ENCODE measurements at places on chromosomes 5 and 9.

DNA sequence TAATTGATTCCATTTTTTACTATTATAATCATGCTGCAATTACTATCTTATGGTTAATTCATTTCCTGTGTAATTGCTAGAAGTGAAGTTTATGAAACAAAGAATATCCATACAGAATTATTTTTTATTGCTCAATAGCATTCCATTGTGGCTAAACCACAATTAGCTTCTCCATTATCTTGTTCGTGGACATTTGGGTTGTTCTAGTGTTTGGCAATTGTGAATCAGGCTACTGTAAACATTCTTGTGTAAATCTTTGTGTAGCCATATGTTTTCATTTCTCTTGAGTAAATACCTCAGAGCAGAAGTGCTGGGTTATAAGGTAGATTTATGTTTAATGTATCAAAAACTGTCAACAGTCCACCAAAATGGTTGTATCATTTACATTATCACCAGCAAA, 341.1 kb downstream of the MAT2B start:
- DNase-seq = no peak

DNA sequence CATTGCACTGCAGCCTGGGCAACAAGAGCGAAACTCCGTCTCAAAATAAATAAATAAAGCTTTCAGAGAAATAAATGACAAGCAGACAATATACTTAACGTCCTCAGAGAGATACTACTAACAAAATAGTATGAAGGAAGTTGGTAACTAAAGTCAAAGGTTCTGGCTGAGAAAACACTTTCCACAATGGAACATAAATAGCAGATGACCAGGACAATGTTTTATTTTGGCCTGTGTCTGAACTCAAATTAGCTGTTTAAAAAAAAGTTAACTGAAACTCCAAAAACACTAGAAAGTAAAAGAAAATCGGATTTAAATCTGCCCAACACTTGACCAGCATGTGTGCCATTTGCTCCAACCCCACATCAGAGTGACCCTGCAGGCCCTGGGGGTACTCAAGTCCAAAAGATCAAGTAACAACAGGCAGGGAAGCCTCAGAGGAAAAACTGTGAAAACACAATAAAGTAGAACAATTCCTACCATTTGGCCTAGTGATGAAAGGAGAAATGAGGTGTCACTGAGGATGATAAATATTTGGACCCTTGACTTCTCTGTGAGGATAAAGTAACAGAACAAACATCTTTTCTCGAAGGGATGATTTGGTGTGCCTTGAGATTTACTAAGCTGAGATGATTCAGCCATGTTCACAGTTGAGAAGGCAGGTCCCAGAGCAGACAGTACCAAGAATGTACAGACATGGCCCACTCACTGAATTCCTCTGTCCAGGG, 47.7 kb downstream of the LHFPL2 start:
- no peak for DNase-seq

GRCh38 chr5:172417983-172418630, 36.2 kb downstream of the SH3PXD2B start:
- peak; percentile 68 for DNase-seq

GRCh38 chr5:67941614-67942401, 273.7 kb upstream of the PIK3R1 start:
- DNase-seq = no peak

DNA sequence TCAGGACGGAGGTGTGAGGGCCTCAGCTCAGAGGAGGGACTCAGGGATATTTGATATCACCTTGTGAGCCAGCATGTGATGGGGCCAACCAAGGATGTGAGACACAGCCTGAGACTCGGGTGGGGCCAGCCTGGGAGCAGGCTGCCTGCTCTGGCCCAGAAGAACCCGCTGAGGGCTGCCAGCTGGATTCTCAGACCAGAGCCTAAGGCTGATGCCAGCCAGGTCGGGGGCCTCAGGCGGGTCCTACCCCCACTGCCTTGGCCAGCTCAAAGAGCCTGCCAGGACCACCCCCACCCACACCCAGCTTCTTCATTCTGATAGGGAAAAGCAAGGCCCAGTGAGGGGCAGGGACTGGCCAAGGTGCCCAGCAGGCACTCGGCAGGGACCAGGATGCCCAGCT, 20.3 kb upstream of the DUSP1 start:
- DNase-seq = no peak

GRCh38 chr5:73424556-73424977, 24.0 kb downstream of the FOXD1 start:
- DNase-seq = no peak

DNA sequence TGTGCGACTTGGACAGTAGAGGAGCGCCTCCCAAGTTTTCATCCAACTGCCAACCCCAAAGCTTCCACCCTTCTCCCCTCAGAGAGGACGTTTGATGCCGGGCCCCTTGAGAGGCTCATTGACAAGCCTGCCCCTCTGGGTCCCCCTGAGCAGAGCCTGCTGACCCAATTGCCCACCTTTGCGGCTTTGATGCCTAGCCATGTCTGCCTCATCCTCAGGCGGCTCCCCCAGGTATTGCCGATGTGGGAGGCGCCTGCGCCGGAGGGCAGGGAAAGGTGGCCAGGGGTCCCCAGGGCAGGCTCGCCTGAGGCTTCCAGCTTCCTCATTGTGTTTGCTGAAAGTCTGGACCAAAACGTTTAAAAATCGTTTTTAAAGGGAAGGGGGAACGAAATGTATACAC, 1.4 kb downstream of the ODF2 start:
- no peak for DNase-seq

DNA sequence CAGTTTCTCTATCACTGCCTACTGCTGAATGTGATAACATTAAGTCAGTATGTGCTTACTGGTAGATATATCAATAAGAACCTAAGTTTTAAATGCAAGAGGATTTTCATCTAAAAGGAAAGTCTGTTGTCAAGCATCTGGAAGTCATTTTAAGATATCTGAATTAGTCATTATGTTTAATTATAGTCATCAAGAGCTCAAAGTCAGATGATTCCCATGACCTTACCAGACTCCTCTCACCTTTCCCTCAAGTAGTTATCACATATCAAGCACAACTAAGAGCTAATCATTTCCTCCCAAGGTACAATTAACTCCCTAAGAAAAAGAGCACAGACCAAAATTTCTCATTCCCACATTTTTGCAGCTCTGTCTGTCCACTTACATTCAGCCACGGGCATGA, 45.5 kb downstream of the PUM3 start:
- DNase-seq = no peak

- DNase-seq = no peak
Measured at GRCh38 chr5:149946118-149946517, 1.5 kb upstream of the PDE6A start.

- no peak for DNase-seq
Measured at GRCh38 chr9:119639287-119639955, 270.2 kb upstream of the BRINP1 start.

GRCh38 chr5:93220431-93220830, 360.6 kb downstream of the NR2F1-AS1 start:
- no peak for DNase-seq

- no peak for DNase-seq
Measured at GRCh38 chr5:8188874-8189565, 320.1 kb downstream of the MTRR start.

DNA sequence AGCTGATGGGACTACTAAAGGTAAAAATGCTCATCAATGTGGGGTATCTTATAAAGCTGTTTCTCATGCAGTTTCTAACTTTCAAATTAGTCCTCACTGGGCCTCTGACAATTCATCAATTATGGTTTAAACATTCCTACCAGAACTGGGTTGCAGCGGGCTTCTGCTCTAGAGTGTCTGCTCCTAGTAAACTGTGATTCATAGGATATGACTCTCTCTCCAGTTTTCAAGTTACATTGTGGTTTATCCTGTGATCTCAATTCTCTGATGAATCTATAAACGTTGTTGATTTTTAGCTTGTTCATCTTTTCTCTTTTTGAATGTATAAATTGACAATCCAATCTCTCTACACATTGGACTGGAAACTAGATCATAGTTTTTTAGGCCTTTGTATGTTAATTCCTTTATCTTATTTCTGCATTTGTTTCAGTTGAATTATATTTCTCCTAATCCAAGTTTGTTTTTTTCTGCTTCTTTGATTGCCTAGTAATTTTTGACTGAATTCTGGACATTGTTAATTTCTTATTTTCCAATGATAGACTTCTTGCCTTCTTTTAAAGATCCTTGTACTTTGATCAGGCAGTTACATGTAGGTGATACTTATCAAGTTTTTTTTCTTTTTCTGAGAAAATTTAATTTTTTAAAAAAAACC, 822.6 kb downstream of the TLE1 start:
- DNase-seq = no peak

DNA sequence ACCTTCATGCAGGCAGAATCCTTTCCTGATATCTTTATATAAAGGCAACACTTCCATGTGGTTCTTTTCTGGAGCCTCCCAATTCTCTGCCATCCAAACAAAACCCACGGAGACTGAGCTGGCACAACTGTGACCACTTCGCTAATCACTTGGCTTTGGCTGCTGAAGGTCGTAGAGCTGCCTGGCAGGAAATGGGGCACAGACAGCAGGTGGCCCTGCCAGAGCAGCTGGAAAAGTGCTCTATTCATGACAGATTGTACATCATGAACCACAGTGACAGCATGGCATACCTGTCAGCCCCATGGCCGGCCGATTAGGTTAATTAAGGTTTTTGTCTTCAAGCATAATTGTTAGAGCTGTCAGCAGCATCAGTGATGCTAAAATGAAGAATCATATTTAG, 141.9 kb upstream of the ANKRD55 start:
- no peak for DNase-seq

DNA sequence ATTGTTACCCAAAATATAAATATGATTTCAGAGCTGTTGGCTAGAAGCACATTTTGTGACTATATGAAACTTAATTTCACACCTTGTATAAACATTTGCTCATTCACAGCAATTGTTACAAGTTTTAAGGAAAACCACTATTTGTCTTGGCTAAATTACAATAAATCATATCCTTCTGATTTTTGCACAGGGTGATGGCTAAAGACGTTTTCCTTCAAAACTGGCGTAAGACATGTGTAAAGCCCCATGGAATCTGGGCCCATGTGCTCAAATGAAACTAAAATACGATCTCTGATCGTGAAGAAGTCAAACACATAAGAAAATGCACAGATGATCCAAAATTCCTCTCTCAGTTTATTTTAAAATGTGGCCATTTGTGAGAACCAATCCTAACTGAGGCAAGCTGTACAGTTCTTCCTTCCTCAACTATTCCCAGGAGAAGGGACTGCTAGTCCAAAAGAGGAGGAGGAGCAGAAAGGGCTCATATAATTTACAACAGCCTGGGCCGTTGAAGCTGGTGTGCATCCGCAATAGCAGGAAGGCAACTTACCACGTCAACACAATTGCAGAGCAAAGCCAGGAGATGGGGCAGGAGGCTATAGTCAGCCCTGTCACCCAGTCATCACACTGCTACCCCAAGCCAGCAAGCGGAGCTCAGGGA, 98.4 kb downstream of the MED27 start:
- DNase-seq = no peak

DNA sequence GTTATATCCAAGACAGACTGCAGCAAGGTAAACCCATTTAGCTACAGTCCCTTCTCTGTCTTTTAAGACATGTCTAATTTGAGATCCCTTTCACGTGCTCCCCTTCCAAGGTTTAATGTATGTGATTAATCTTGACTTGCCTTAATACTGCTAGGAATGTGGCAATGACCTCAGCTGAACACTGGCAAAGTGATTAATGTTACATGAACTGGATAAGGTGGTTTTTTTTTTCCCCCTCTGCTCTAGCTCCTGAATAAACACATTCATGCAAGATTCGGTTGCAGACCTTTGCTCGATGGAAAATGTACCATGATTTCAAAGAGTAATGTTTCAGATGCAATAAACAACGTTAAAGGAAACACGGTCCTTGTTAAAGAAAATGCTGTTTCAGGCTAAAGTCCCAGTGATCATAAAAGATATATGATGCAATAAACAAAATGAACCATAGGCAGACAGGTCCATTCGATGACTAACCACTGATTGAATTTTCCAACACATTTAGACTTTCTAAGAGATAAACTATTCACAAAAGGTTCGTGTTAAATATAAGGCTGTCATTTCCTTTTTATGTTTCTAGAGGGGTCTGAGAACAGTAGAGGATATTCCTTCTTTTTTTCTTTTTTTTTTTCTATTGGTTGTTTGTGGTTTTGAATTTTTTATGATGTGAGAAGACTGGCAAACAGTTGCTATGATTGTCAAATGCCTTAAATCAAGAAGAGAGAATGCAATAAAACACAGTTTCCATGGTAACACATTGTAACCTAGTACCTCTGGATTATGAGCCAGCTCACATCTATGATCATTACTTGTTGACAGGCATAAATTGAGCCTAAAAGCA, 44.7 kb upstream of the ZNF608 start:
- no peak for DNase-seq

DNA sequence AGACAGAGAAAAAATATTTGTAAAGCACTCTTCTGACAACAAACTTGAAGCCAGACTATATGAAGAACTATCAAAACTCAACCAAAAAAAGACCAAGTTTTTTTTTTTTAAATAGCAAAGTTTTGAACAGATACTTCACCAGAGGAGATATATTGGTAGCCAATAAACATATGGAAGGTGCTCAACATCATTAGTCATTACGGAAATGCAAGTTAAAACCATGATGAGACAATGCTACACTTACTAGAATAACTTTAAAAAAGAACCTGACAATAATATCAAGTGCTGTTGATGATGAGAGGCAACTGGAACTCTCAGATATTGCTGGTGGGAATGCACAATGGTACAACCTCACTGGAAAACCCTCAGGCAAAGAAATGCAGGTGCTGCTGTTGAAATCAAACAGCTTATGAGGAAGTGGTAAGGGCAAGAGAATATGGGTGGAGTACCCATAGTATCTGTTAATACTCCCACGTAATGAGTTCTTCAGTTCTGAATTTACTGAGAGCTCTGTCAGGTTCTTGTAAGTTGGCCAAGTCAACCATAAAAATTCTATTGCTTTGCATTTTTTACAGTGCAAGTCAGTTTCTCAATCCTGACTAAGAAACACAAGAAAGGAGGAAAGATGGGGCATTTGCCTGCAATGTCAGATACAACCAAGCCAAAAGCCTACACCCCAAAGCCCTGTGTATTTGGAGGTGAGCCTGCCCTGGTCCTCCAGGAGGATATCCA, 87.3 kb upstream of the GNAQ start:
- no peak for DNase-seq

DNA sequence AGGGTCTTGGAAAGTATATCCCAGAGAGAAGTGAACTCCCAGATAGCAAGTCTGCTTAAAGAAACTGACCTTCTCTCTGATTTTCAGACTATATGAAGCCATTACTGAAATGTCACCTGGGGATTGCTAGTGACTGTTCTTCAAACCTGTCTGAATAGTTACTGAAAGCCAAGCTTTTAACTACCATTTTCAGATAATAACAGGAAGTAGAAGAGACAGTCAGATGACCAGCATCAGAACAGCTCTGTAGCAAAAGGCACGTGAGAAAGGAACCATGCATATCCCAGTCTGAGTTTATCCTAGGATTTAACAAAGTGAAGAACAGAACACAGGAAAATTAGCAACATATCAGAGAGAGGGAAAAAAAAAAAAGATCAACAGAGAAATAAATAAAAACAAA, 74.9 kb upstream of the SELENOP start:
- DNase-seq = no peak

DNA sequence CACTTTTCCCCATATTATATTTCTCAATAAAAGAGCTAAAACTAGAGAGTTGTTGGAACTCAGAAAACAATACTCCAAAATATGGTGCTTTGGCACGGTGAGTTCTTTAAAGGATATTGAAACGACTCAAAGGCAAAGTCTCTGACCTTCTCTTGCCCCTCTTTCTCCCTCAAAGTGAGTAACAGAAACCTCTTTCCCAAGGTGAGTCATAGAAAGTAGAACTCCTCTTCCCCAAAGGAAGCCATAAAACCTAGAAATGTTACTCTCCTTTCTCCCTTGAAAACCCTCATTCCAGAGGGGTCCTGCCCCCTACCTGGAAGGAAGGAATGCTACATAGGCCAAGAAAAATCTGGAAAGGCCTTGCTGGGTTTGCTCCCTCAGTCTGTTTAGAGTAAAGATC, 47.5 kb downstream of the RAPGEF6 start:
- no peak for DNase-seq

Data from amygdala (tissue), 56 donors.